ENCODE measurements at places on chromosomes 16 and 17.

- no peak for DNase-seq
These were observed 3.5 kb upstream of the C16orf74 start for GRCh38 chr16:85754413-85754812.

- no peak for DNase-seq
These were observed 111.7 kb upstream of the CDH5 start for GRCh38 chr16:66254751-66255150.

DNA sequence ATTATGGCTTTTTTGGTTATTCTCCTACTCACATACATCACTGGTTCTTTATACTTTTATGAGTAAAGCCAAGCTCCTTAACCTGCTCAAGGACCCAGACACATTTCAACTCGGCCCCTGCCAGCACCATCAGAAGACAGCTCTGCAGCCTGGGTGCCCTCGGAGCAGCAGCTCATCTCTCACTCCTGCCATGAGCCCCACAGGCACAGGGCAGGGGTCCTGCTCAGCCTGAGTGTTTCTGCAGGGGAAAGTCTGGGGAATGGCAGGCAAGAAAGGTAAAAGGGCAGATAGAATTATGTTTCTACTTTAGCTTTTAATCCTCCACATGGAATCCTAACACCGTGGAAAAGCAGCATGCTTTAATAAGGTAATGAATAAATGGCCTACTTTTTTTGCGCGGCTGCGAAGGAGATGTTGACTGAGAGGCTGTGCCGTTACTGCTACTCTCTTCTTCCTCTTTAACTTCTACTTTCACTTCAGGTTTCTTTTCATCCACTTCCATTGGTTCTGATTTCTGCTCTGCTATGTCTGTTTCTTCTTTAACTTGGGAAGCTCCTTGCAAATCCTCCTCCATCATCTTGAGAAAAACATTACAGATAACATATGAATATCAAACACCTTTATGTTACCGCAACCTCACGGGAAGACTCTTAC lies 50.1 kb upstream of the TRAP1 start:
- DNase-seq, result no peak

- no peak for DNase-seq
These were observed 34.8 kb upstream of the XYLT2 start for GRCh38 chr17:50311112-50311460.

GRCh38 chr17:43442711-43443110 lies 41.1 kb upstream of the DHX8 start:
- no peak for DNase-seq

DNA sequence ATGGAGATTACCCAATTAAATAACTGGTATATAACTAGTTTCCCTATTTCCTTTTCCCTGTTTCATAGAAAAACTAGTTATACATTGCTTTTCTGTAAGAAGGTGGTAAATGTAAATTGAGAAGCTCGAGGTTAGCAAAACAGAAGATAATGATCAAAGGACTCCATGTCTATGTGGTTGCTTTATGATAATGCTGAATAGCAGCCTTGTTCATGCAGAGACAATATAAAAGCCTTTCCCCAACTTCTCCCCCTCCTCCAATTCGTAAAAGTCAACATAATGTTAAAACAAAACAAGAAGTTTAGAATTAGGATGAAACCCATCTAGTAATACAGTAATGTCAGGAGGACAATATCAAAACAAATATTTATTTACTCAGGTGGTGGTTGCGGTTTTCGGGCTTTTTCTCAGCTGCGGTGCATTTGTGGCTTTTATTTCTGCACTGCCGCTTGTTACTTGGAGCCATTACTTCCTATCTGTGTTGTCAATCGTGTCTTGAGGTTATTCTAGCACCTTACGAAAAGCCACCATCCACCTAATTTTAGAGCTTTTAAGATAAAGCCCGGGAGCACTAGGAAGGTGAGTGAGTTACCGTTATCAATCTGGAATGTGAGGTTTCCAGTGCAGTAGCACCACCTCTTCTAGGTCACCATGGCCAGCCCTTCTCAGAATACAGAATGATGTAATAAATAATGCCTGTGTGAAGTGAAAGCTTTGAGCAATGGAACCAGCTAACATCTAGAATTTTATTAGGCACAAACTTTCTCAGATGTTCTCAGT lies 297.5 kb downstream of the CDH13 start:
- DNase-seq, result no peak

DNA sequence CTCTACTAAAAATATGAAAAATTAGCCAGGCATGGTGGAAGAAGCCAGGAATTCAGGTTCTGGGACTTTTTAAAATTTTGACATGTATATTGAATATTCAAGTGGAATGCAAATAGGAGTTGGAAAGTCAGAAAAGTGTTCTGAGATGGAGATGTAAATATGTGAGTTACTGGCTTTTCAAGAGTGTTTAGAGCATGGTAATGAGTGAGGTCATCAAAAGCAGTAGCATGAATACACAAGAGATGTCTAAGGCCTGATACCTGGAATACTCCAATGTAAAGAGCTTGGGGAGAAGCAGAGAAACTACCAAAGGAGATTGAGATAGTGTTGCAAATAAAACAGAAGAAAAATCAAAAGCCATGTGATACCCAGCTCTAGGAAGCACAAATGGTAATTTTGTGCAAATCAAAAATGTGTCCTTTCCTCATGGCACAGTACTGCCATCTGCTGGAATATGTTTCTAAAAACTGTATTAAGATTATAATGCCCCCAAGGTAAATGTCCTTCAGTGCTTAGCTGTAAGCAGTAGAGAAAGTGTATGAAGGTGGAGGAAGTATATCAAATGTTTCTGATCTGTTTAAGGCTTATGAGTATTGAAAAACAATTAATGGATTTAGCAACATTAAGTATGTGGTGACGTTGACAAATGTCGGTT lies 908.4 kb downstream of the KCNJ18 start:
- DNase-seq, result no peak

GRCh38 chr16:81586417-81586816 lies 141.8 kb downstream of the CMIP start:
- no peak for DNase-seq

DNA sequence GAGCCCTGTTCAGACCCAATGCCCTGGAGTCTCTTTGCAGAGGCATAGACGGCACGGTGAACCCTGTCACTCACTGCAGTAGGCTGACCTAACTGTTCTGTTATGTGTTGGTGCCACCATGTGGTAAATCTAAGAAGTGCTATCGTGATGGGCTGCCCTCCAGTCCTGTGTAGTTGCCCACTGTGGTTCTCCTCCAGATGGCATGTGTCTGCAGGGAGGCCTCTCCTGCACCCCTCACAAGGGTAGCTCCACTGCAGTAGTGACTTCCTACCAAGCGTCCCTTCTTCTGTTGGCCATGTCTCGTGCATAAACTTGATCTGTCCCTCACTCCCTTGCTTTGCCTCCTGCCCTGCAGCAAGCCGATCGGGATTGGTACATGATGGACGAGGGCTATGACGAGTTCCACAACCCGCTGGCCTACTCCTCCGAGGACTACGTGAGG lies 5.8 kb downstream of the DHX38 start:
- DNase-seq, result peak; percentile 63

DNA sequence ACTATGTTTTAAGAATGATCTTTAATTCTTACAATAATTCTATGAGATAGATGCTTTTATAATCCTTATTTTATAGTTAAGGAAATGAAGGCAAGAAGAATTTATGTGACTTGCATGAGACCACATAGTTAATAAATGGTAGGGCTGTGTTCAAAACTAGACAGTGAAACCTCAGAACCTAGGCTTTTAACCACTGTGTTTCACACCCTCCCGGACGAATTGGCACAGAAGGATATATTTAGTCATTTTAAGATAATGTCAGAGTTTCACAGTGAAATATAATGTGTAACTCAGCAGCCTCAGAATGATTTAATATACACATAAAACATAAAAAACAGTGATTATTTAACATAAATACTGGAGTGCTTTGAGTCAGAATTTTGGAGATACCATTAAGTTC lies 57.0 kb downstream of the NSRP1 start:
- DNase-seq, result no peak

GRCh38 chr17:2656283-2656682 lies 55.3 kb downstream of the CLUH start:
- no peak for DNase-seq

DNA sequence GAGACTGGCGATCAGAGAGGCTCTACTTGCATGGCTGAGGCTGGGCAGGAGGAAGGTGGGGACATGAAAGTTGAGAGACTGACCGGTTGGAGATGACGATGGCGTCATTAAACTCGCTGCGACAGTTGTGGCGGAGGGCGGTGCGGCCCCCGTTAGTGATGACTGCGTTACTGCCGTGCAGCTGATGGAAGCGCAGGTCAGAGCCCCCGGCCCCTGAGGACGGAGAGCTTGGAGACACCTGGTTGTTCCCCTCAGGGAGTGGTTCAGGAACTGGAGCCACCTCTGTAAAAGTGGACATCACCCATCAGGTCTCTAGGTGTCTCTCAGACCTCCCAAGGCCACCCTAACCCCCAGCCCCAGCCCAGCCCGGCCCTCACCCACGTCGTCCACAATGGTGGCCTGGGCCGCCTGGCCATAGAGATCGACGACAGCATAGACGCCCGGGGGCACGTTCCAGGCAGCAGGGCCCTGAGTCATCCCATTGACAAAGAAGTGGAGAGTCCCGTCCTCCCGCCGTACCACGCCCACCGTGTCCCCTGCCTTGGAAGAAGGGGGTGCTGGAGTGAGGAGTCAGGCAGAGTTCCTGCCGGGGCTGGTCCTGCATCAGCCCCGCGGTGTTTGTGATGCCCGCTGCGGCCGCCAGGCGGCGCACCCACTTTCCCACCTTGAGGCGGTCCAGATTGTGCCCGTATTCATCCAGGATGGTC lies 5.3 kb downstream of the NEURL4 start:
- peak; percentile 77 for DNase-seq

- peak; percentile 57 for DNase-seq
These were observed 12.6 kb upstream of the ASGR1 start for GRCh38 chr17:7191571-7192270.

DNA sequence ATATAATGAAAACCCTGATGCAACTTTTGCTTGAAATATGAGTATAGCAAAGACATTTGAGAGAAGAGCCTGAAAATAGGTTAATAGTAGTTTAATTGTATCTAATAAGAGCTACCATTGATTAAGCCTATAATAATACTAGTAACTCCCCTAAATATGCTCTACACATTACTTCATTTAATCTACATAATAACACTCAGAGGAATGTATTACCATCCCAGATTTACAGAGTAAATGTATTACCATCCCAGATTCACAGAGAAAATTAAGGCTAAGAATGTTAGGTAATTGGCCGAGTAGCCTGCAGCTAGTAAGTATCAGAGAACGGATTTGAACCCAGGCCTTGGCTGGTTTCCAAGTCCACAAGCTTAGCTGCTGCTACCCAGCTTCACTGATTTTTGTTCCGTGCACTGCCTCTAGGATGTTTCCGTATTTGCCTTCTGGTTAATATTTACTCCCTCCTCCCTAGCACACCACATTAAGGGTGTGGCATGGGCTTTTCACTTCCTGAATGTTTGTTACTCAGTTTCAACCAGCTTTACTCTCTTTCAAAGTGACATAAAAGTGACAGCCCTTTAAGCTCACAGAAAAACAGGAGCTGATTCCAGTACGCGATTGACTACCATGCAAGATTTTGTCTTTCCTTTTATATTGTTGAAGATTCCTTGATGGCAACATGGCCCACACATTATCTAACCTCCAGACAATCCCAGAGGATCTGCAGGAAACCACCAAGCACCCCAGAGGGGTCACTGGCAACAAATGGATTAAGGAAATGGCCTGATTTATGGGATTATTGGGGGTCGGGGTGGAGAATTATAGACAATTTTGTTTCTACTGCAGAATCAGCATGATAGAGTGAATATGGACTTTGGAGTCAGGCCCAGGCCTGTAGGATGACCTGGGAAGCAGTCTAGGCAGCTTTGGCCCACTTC lies 26.7 kb upstream of the TOX3 start:
- no peak for DNase-seq

Data from liver (tissue), 10 donors.